ENCODE measurements at places on chromosomes 3 and 15. TPM values are rescaled to one million over a fixed set of nuclear protein-coding genes. Genes with fewer than 3 reads are reported as not detected.

- DNase-seq = no peak
- H3K36me3 ChIP-seq = no peaks in the 10 kb centered on the region
- no peaks in the 10 kb centered on the region for H3K4me1 ChIP-seq
- H3K27ac ChIP-seq = no peak overlapping the region
- no peak overlapping the region for H3K4me3 ChIP-seq
Measured at GRCh38 chr3:126417515-126417914, 22.8 kb downstream of the CFAP100 start.

The CELF6 gene
- 9.8 TPM for total RNA-seq

The BAHD1 gene
- 20.0 TPM for total RNA-seq

GRCh38 chr15:42150219-42150970 lies 6.0 kb downstream of the PLA2G4F start:
- H3K27me3 ChIP-seq = no peaks in the 10 kb centered on the region
- DNase-seq = peak; percentile 52
- H3K4me3 ChIP-seq = no peak overlapping the region
- no peak overlapping the region for H3K27ac ChIP-seq
- H3K4me1 ChIP-seq = peaks cover 46% of the 10 kb centered on the region
- H3K36me3 ChIP-seq = no peaks in the 10 kb centered on the region

DNA sequence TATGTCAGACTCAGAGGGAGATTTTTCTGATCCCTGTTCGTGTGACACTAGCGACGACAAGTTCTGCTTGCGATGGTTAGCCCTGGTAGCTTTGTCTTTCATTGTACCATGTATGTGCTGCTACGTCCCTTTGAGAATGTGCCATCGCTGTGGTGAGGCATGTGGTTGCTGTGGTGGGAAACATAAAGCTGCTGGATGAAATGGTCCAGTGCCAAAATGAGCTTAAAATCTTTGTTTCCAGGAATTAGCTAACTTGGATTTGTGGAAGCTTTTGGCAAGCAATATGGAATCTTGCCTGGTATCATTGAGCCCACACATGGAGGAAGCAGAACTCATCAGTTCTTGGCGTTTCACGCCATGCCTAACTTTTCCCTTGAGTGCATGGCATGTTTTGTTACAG lies 98.8 kb downstream of the SPRED1 start:
- H3K4me1 ChIP-seq = no peaks in the 10 kb centered on the region
- no peak overlapping the region for H3K27ac ChIP-seq
- peaks cover 18% of the 10 kb centered on the region for H3K36me3 ChIP-seq
- H3K4me3 ChIP-seq = no peak overlapping the region
- no peaks in the 10 kb centered on the region for H3K27me3 ChIP-seq

- no peak overlapping the region for H3K27ac ChIP-seq
- no peaks in the 10 kb centered on the region for H3K4me1 ChIP-seq
- no peaks in the 10 kb centered on the region for H3K27me3 ChIP-seq
- H3K36me3 ChIP-seq = no peaks in the 10 kb centered on the region
Measured at GRCh38 chr3:28791713-28792255, 443.2 kb upstream of the AZI2 start.

- H3K36me3 ChIP-seq = no peaks in the 10 kb centered on the region
- DNase-seq = no peak
- no peaks in the 10 kb centered on the region for H3K4me1 ChIP-seq
Measured at GRCh38 chr3:62758296-62759066, 116.7 kb downstream of the CADPS start.

DNA sequence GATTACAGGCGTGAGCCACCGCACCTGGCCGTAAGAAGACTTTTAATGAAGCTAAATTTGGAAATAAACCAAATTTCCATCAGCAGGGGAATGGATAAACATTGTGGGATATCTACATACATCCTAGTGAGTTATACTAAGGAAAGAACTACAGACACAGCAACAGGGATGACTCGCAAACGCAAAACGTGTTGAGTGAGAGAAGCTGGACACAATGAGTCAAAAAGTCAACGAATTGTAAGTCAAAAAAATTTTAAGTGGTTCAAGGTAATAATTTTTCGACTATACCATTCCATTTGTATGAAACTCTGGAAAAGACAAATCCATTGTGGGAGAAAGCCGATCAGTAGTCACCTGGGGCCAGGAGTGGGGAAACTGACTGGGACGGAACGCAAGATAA lies 19.9 kb downstream of the PLA2G4F start:
- no peaks in the 10 kb centered on the region for H3K36me3 ChIP-seq
- H3K27ac ChIP-seq = no peak overlapping the region
- H3K4me1 ChIP-seq = peaks cover 7% of the 10 kb centered on the region

GRCh38 chr3:79864077-79864476 lies 96.3 kb upstream of the ROBO1 start:
- H3K4me3 ChIP-seq = no peak overlapping the region
- H3K27ac ChIP-seq = no peak overlapping the region
- H3K4me1 ChIP-seq = no peaks in the 10 kb centered on the region
- no peaks in the 10 kb centered on the region for H3K27me3 ChIP-seq
- no peak for DNase-seq

GRCh38 chr15:20345401-20345958 lies 196.1 kb downstream of the GOLGA6L6 start:
- no peaks in the 10 kb centered on the region for H3K27me3 ChIP-seq
- no peak overlapping the region for H3K4me3 ChIP-seq
- no peaks in the 10 kb centered on the region for H3K36me3 ChIP-seq
- no peak overlapping the region for H3K27ac ChIP-seq

- H3K4me3 ChIP-seq = no peak overlapping the region
- H3K36me3 ChIP-seq = no peaks in the 10 kb centered on the region
- no peaks in the 10 kb centered on the region for H3K4me1 ChIP-seq
- no peaks in the 10 kb centered on the region for H3K27me3 ChIP-seq
Measured at GRCh38 chr3:42005401-42005800, 43.5 kb upstream of the ULK4 start.

The TEX55 gene
- not detected for total RNA-seq

GRCh38 chr15:79978655-79979514 lies 7.9 kb upstream of the BCL2A1 start:
- H3K36me3 ChIP-seq = no peaks in the 10 kb centered on the region
- no peak for DNase-seq
- H3K4me3 ChIP-seq = no peak overlapping the region
- no peaks in the 10 kb centered on the region for H3K4me1 ChIP-seq

- no peak for DNase-seq
- no peaks in the 10 kb centered on the region for H3K27me3 ChIP-seq
- H3K4me1 ChIP-seq = peaks cover 23% of the 10 kb centered on the region
- no peak overlapping the region for H3K4me3 ChIP-seq
- no peaks in the 10 kb centered on the region for H3K36me3 ChIP-seq
- peak overlapping the region; percentile 41 for H3K27ac ChIP-seq
Measured at GRCh38 chr15:64515825-64516224, 55.4 kb downstream of the ZNF609 start.

The IDH2 gene
- total RNA-seq = 49.6 TPM

The ST8SIA2 gene
- under 0.01 TPM for total RNA-seq

The GOLGA6L9 gene
- total RNA-seq = 5.2 TPM

- H3K27me3 ChIP-seq = no peaks in the 10 kb centered on the region
- H3K27ac ChIP-seq = no peak overlapping the region
- no peak overlapping the region for H3K4me3 ChIP-seq
- no peaks in the 10 kb centered on the region for H3K4me1 ChIP-seq
Measured at GRCh38 chr3:5348229-5348902, 160.9 kb downstream of the EDEM1 start.

DNA sequence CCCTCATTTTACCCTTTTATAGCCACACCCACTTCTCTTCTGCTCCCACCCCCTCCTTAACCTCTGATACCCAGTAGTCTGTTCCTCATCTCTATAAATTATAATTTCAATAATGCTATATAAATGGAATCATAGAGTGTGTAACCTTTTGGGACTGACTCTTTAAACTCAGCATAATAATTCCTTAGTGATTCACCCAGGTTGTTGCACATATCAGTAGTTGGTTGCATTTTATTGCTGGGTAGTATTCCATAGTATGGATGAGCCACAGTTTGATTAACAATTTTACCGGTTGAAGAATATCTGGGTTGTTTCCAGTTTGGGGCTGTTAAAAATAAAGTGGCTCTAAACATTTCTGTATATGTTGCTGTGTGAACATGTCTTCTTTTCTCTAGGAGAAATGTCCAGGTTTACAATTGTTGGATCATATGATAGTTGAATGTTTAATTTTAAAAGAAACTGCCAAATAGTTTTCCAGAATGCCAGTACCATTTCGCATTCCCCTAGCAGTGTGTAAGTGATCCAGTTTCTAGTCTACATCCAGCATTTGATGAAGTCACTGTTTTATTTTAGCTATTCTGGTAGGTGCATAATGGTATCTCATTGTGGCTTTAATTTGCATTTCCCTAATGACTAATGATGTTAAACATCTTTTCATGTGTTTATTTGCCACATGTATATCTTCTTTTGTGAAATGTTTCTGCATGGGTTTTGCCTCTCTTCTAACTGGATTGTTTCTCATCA lies 68.5 kb downstream of the VPS8 start:
- H3K36me3 ChIP-seq = peaks cover 3% of the 10 kb centered on the region
- H3K4me3 ChIP-seq = no peak overlapping the region
- DNase-seq = no peak
- no peaks in the 10 kb centered on the region for H3K27me3 ChIP-seq
- no peaks in the 10 kb centered on the region for H3K4me1 ChIP-seq
- no peak overlapping the region for H3K27ac ChIP-seq

DNA sequence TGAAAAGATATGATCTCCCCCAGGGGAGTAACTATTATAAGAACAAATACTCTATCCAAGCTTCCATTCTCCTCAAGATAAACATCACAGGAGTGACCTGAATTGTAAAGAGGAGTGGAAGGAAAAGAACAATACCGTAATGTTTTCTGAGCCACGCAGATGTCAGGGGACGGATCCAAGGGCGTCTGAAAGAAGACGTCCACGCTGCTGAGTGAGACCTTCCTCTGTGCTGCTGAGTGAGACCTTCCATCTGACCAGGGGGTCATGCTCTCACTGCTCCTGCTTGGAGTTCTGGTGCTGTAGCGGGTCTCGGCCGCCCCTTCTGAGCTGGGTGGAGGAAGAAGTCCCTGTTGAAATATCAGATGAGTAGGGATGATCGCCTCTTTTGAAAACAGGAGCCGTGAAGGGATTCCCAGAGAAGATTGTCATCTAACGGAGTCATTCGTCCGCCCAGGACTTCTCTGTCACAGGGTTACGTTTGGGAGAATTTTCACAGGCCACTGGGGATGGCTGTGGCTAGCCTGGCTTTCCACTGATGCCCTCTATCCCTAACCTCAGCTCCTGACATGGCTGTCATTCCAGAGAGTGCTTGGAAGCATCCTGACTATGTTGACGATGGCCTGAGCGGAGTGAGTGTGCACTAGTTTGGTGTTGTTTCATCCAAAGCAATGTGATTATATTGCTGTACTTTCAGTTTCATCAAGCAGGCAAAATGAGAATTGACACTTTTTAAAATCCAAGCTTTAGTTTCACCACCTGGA lies 184.9 kb downstream of the APBA2 start:
- no peak overlapping the region for H3K27ac ChIP-seq
- H3K4me1 ChIP-seq = no peaks in the 10 kb centered on the region
- H3K4me3 ChIP-seq = no peak overlapping the region
- DNase-seq = no peak

DNA sequence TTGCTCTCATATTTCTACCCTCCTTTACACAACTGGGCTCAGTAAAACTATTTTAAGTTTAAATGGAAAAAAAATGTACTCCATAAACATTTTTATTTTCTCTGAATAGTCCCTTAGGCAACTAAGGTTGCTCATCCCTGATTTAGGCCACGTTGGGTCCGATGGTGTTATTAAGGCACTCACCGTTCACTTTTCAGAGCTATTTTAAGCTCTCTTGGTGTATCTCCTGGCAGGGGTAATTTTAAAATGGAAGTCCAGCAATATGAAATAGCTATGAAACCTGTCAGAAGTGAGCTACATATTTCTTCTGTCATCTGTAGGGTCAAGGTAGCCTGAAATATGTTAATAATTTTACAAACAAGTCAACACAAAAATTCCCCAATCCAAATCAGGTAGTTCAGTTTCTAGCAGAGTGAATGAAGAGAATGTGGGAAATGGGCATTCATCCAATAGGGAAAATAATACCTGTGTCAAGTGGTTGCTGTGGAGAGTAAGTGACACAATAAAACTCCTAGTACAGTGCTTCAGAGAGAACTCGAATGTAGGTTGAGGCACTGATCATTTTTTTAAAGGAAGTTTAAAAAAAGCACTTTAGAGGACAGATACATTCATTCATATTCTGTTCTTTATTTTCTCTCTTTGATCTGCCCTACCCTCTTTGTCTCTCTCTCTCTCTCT lies 209.3 kb upstream of the FEZF2 start:
- H3K36me3 ChIP-seq = no peaks in the 10 kb centered on the region
- no peak overlapping the region for H3K4me3 ChIP-seq
- peaks cover 5% of the 10 kb centered on the region for H3K4me1 ChIP-seq
- no peaks in the 10 kb centered on the region for H3K27me3 ChIP-seq

GRCh38 chr15:93109336-93110102 lies 20.5 kb upstream of the RGMA start:
- DNase-seq = no peak
- no peak overlapping the region for H3K27ac ChIP-seq

The AADACL2 gene
- total RNA-seq = not detected

The SH2D7 gene
- not detected for total RNA-seq

DNA sequence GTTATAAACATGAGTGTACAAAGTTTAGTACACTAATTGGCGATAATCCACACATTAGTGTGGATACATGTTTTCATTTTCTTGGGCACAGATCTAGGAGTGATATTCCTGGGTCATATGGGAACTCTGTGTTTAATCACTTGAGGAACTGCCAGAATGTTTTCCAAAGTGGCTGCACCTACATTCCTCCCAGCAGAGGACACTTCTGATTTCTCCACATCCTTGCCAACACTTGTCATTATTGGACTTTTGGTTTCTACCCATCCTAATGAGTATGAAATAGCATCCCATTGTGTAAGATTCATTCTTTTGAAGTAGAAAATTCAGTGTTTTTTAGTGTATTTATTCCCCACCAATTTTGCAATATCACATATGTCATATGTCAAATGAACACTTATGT lies 53.6 kb downstream of the CFAP92 start:
- no peaks in the 10 kb centered on the region for H3K36me3 ChIP-seq
- H3K4me3 ChIP-seq = no peak overlapping the region
- no peaks in the 10 kb centered on the region for H3K4me1 ChIP-seq
- no peak overlapping the region for H3K27ac ChIP-seq
- no peak for DNase-seq
- H3K27me3 ChIP-seq = no peaks in the 10 kb centered on the region

DNA sequence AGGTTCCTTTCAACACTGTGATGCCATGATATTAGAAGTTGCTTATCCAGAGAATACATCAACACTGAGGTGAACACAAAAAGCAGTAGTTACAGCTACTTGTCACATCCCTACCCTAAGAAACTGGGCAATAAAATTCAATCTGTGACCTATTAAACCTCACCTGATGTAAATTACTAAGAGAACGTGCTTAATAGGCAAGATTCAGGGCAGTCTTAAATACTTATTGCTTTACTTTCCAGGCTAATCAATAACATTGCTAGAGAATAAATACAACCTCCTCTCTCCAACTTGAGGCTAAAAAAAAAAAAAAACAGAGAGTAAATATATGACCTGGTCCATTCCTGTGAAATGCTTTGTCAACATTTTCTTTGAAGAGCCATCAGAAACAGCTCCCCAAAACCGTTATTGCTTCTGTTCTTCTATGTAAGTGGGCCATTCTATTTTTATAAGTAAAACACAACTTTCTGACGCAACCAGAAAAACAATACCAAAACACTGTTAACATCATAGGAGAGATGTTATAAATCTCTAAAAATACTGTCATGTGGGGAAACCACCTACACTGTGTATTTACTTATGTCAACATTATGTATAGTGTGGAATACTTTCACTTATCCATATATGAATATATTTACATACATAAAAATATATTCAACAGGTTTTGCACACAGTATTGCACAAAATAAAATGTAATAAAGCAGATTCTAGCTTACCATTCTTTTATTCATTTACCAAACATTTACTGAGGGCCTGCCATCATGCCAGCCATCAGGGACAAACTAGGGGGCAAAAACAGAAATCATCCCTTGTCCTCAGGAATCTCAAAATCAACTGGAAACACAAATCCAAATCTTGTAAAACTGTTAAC lies 2.7 kb downstream of the NKIRAS1 start:
- DNase-seq = no peak
- no peak overlapping the region for H3K27ac ChIP-seq
- H3K27me3 ChIP-seq = no peaks in the 10 kb centered on the region
